ENCODE measurements at places on chromosomes 12 and 14.

GRCh38 chr12:234019-234418, 20.1 kb upstream of the SLC6A12 start:
- DNase-seq, result no peak

DNA sequence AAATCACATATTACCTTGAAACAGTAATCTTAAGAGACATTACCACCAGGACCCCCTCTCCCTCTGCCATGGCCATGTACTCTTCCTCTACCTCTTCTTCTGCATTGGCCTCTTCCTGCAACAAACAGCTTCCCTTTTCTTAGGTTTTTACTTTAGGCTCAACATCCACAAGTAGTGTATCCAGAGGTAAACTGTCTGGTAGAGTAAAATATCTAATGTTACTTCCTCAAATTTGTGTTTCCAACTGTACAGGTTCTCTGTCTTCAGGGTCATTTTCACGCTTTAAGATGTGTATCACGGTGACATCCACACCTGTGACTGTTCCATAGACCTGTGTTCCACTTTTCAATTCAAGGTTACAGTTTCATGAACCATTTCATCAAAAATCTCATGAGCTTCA, 13.4 kb downstream of the CDK17 start:
- no peak for DNase-seq

DNA sequence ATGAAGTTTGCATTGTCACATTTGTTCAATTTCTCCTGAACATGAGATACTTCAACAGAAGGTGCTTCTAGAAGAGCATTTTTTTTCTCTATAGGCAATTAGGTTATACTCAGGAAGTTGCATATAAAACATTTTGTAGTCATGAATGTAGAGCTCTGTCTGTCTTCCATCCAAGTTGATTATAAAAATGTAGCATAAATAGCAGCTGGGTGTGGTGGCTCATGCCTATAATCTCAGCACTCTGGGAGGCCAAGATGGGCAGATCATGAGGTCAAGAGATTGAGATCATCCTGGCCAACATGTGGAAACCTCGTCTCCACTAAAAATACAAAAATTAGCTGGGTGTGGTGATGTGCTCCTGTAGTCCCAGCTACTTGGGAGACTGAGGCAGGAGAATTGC, 39.5 kb upstream of the STXBP6 start:
- no peak for DNase-seq

GRCh38 chr14:36479344-36479743, 40.7 kb downstream of the NKX2-1 start:
- DNase-seq, result no peak

GRCh38 chr12:54612225-54612750, 22.4 kb downstream of the LACRT start:
- peak; percentile 65 for DNase-seq

- DNase-seq, result no peak
These were observed 12.5 kb downstream of the IFNG-AS1 start for GRCh38 chr12:68001486-68002466.

DNA sequence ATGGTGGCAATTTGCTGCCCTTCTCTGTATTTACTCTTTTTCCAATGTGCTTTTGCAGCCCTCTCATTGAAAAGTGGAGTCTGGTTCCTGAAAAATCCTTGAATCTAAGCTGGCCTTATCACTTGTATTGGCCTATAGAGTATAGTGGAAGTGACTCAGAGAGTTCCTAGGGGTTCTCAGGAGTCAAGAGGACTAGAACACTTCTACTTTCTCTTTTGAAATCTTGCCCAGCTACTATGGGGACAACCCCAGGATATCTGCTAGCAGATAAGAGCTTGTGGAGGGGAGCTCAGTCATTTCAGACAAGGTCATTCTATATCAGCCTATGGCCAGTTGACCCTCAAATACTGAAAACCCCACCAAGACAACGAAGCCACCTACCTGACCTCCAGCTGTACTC, 26.7 kb upstream of the WSCD2 start:
- DNase-seq, result no peak

GRCh38 chr12:58364389-58365086, 423.2 kb downstream of the ATP23 start:
- DNase-seq, result no peak

GRCh38 chr14:75647640-75648039, 13.0 kb downstream of the ERG28 start:
- no peak for DNase-seq

GRCh38 chr12:19021646-19022045, 107.9 kb upstream of the PLEKHA5 start:
- no peak for DNase-seq

DNA sequence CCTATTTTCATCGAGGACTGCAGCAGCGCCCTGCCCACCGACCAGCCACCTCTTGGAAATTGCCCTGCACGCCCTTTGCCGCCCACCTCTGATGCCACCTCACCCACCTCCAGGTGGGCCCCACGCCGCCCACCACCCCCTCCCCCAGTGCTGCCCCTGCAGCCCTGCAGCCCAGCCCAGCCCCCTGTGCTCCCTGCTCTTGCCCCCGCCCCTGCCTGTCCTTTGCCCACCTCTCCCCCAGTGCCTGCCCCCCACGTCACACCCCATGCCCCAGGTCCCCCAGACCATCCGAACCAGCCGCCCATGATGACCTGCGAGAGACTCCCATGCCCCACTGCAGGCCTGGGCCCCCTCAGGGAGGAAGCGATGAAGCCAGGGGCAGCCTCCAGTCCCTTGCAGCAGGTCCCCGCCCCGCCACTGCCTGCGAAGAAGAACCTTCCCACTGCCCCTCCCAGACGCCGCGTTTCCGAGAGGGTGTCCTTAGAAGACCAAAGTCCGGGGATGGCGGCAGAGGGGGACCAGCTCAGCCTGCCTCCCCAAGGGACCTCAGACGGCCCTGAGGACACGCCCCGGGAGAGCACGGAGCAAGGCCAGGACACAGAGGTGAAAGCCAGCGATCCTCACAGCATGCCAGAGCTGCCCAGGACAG, 96.5 kb downstream of the LGMN start:
- DNase-seq, result no peak

DNA sequence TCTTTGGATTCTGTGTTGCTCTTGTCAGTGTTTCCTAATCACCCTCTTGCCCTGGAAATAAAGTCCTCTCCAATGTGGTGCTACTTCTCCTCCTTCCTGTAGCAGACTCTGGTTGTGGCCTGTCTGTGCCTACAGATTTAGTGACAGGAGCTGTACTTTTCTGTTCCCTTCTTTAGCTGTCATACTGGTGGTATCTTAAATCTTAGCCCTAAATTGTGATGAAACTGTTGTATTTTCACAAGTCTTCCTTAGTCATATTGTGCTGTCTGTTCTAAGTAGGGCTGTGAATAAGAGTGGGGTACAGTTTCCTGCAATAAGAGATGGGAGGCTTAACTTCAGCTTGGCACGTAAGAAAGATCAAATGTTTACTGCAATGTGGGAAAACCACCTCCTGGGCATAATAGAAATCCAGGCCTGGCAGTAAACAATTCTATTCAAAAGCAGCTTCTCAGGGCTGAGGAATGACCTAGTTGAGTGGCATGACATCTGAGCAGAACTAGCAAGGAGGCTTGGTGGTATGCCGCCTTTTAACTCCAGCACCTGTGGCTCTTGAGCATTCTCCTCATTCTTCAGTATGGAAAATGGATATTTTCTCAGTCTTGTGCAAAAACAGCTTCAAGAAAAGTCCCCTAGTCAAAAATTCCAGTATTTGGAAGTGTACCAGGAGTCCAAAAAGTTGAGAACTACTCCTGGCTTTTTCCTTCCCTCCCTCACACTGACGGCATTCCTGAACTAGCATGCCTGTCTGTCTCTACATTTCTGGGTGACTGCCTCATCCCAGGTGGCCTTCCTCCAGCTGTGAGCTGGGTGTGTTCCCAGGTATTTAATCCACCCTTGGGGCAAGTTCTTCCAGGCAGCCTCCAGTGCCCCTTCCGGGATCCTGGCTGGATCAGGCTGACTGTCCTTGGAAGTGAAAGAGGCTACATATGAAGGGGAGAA, 19.5 kb downstream of the ANO6 start:
- no peak for DNase-seq

- DNase-seq, result no peak
These were observed 208.8 kb downstream of the VRK1 start for GRCh38 chr14:97005934-97006333.

GRCh38 chr12:111181143-111181726, 187.7 kb downstream of the PHETA1 start:
- no peak for DNase-seq

DNA sequence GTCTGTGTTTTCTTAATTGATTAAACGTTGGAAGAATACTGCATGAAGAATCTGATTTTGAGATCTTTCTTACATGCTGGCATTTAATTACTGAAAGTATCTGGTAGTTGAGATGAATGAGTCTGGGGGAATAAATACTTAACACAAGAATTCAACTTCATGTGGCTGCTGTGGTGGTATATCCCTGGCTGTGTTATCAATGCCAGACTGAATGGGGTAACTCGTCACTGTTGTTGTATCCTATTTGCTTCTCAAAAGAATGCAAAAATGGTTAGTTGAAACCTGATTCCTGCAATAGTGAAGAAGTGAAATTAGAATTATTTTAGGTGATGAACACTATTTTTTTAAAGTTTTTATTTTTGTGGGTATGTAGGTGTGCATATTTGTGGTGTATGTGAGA, 72.5 kb downstream of the HMGA2 start:
- DNase-seq, result no peak

DNA sequence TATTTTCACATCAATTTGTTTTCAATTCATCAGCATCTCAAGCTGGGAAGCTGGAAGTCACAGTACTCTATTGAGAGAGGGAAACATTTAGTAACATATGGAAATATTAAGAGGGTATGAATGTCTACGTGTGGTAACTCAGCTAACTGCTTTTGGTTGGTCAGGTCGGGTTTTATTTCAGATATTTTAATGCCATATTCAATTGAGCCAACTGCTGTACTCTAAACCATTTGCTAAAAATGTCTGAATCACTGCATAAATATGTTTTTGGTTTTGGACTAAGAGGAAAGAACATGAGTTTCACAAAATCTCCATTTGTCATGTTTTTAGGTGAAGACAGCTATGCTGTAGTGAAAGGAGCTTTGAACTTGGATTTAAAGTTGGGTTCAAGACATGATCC, 18.9 kb upstream of the PPFIBP1 start:
- DNase-seq, result no peak

DNA sequence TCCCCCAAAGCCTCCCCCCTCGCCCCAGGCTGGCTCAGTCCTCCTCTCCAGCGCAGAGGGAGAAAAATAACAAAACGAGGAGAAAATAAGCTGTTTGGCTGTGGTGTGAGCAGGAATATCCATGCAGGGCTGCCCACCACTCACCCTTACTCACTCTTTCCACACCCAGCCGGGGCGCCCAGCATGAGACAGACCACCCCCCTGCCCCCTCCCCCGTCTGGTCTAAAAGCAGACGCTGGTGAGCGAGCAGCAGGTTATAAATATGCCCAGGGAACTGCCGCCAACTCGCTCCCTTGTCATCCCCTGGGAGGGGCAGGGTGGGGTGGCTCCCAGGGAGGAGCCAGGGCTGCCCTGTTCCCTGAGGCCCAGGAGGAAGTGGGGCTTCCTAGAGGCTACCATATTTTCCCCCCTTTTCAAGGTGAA, 7.4 kb downstream of the WNT1 start:
- DNase-seq, result no peak

DNA sequence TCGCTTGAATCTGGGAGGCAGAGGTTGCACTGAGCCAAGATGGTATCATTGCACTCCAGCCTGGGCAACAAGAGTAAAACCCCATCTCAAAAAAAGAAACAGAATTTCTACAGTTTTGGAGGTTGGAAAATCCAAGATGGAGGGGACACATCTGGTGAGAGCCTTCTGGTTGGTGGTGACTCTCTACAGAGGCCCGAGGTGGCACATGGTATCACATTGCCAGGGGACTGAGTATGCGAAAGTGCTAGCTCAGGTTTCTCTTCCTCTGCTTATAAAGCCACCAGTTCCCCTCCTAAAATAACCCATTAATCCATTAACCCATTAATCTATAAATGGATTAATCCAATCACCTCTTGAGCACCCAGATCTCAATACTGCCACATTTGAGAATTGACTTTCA, 70.8 kb upstream of the DACT1 start:
- DNase-seq, result no peak

Measured in G401 (cell line).